ENCODE measurements at places on chromosomes 2 and 18.

DNA sequence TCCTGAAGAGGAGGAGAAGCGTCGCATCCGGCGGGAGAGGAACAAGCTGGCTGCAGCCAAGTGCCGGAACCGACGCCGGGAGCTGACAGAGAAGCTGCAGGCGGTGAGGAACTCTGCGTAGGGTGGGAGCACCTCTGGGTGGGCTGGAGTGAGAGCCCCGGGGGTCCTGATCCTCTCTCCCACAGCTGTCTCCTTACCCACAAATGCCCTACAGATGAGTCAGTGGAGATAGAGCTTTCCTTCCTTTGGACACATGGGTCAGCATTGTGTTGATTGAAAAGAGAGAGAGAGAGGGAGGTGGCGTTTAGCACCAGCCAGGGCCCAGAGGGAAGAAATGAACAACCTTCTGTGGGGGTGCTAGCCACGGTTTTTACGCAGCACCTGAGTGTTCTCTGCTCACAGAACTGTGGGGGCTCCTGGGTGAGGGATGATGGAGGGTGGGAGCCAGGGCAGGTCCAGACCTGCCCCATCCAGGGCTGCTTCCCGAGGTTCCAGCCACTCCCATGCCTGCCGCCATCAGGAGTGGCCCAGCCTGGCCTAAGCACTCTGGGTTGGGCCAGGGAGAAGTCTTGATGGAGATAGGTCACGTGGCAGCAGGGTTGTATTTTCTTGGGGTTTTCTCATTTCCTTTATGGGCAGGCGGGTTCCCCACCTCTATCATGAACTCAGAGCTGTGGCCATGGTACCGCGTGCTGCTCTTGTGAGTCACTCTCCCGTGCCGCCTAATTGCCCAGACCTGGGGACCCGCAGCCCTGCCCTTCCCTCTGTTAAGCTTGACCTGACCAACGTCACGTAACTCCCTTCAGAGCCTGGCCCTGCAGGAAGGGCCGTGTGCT is 16.3 kb downstream of the FOSL2 start:
- peak; percentile 87 for DNase-seq

GRCh38 chr2:62406573-62407043 is 99.4 kb downstream of the TMEM17 start:
- no peak for DNase-seq

DNA sequence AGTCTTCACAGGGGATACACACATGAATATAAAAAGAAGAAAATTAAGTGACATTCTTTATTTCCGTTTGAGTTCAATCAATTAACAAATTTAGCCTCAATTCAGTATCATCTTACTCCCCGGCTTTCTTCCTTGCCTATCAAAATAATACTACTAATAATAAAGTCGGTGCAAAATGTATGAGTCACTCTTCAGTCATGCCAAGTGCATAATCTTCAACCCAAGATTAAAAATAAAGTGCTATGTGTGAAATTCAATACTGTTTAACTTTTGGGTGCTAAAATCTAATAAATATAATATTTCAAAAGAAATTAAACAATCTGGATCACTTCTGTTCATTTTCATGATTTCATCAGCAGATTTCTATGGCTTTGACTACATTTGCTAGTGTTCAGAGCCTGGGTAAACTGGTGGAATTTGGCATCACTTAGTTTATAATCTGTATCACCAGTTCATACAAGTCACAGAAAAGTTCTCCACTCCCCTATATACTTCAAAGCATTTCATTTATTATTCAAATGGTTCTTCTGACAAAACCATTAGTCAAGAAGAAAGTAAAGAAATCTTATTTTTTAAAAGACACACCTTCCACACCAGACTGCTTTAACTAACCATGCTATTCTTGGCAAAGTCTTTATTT is 183.6 kb downstream of the THADA start:
- DNase-seq, result no peak

GRCh38 chr2:195769975-195770374 is 112.9 kb downstream of the SLC39A10 start:
- DNase-seq, result no peak

DNA sequence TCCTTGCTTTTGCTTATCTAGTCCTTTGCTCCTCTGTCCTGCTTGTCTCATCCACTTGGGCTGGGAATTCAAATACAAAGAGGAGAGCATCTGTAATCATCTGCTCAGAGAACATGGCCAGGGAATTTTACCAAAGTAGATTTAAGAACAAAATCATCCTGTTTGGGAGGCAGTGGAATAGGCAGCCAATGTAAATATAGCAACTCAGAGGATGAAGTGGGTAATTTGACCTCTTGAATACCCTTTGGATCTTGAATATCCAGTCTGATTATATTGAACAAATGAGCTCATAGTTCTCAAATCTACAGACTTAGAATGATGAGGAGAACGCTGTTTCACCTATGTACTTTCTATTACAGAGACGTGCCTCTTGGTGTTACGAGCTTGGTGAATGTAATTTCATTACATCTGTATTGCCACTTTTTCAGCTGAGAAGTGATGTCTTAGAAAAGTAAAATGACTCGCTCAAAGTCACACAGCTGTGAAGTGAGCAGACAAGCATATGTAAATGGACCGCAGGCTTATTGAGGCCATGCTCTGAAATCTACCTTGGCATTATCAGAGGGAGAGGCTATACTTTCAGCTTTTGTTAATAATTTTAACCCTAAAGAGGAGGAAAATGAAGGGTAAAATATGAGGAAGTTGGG is 266.3 kb downstream of the MTX2 start:
- no peak for DNase-seq

- no peak for DNase-seq
Measured at GRCh38 chr2:236219411-236219810, 44.8 kb downstream of the ASB18 start.

- DNase-seq, result no peak
Measured at GRCh38 chr18:50231621-50232020, 34.7 kb downstream of the CFAP53 start.

GRCh38 chr2:160555420-160556071 is 61.9 kb upstream of the RBMS1 start:
- DNase-seq, result no peak

DNA sequence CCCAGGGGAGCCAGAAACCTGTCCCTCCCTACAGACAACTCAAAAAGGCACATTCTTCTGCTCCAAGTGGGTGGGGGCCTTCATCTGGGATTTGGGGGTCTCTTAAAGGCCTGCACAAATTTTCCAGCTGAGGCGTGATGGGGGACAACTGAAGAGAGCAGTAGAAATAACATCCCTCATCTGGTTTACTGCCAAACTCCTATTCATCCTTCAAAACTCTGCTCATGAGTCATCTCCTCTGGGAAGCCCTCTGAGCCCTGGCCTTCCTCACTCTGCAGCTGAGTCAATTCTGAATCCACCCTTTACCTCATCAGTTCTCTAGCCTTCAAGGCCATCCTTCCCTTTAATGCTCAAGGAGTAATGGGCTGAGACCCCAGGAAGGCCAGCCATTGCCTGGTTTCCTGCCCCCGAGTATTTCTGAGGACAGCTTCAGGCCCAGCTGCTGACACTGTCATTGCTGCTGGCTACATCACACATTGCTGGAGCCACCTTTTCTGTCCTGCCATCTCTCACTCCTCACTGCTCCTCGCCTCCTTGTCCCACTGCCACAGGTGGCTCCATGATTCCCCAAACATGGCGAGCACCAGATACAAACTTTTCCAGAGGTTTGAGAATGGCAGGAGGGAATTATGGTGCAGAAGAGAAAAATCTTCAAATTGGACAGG is 32.2 kb upstream of the GLI2 start:
- DNase-seq, result no peak

DNA sequence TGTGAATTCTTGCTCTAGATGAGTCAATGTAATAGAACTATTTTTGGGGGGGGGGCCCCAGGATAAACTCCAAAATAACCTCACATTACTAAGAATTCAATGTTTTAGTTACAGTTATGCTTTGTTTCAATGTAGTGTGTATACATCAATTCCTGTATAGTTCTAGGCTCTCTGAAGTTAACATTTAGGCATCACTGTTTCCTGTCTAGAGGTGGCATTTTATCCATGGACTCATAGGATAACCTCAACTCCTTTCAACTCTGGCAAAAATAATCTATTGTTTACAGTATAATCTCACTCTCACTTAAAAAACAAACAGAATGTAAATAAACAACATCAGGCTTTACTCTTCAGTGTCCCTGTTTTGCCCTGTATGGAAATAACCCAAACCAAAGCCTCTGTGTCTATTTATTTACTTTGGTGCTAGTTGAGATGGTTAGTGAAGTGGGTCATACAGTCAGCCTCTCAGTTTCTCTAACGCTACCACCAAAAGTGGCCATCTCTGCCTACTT is 79.3 kb upstream of the MMADHC start:
- no peak for DNase-seq

Data from T1000 (cell line).